Stimulated activated CD4-positive, alpha-beta T cell treated with anti-CD3 and anti-CD28 coated beads, Interleukin-4, amount 100 ng/mL, for 24 hours (primary cell): ENCODE measurements at places on chromosomes 6 and 20.

DNA sequence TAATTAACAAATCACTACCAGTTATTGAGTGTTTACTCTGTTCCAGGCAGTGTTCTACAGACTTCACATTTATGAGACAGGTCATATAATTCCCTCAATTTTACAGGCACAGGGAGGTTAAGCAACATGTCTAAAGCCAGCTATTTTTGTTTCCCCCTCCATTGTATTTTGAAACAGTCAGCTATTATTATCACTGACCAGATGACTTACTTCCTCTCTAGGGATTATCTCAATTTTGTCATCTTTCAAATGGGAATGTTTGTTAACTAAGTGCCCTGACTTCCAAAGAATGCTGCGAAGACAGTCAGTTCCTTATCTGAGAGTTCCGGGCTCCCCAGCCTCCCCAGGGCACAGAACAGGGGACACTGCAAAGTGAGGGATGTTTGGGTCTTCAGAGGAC, 5.6 kb upstream of the CNPY3 start:
- DNase-seq = no peak

DNA sequence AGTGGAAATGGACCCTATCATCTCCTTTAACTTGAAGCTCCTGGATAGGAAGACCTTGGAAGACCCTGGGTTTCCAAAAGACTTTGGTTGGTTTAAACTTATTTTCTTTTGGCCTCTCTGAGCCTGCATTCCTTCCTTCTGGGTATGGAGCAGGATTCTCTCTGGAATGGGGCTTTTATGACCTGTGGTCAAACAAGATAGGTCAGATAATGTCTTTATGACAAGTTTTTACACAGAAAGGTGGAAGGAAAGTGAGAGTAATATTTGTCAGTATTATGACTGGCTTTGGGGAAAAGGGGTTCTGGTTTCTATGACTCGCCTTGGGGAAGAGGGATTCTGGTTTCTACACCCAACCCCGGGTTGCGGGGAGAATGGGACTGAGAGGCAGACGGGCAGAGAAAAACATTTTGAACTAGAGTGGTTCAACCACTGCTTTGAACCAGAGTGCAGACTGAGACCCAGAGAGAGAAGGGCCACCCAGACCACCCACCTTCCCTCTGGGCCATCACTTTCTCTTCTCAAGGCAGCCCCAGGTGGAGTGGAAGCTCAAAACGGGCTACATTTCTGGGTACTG, 37.6 kb upstream of the KCNK5 start:
- no peak for DNase-seq

GRCh38 chr6:54307439-54307910, 766 bp upstream of the TINAG start:
- no peak for DNase-seq

DNA sequence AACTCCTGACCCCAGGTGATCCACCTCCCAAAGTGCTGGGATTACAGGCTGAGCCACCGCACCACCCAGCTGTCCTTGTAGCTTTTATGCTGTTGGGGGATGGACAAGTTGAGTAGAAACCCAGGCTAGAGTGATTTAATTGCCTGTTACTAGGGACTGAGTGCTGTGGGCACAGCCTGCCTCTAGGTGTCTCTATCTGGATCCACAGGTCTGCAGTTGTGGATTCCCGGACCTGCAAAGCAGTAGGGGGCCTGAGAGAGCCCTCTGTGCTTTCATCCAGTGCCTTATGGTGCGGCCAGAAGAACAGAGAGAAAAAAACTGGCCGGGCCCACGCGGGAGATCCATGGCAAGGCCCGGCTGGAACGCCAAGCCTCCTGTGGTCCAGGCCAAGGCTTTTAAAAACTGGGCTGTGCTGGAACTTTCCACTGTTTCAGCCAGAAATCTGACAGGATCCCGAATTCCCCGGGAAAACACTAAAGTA, 5.2 kb downstream of the SIRPA start:
- no peak for DNase-seq

GRCh38 chr6:69280858-69281257, 516.0 kb downstream of the LMBRD1 start:
- no peak for DNase-seq

- DNase-seq = no peak
Observed at GRCh38 chr6:71279321-71279720, 9.3 kb upstream of the OGFRL1 start.

- no peak for DNase-seq
Observed at GRCh38 chr6:155880900-155881299, 425.3 kb upstream of the NOX3 start.

- DNase-seq = no peak
Observed at GRCh38 chr6:2384528-2384927, 139.1 kb upstream of the GMDS start.

DNA sequence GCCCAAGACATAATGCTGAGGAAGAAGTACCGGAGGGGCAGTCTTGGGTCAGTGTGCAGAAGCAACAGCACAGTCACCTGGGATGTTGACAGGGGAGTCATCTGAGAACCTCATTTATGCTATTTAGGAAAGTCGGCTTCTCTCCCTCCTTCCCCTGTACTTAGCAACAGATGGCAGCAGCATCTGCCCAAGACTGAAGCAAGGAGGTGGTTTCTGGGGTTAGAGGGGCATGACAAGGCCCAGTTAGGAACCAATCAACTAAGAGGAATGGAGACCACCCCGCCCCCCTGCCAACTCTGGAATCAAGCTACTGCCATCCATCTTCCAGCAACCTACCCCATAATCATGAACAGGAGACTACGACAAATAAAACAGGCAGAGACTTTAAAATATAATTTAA, 21.7 kb downstream of the RIPK1 start:
- DNase-seq = no peak

GRCh38 chr6:38715016-38715689, at the start of gene DNAH8:
Gene DNAH8, plus strand, starts transcription at chr6:38715311. Its CDS starts 7,499 bp downstream, at chr6:38722810.
- no peak for DNase-seq

GRCh38 chr6:36052097-36052496, 24.5 kb downstream of the MAPK14 start:
- no peak for DNase-seq

DNA sequence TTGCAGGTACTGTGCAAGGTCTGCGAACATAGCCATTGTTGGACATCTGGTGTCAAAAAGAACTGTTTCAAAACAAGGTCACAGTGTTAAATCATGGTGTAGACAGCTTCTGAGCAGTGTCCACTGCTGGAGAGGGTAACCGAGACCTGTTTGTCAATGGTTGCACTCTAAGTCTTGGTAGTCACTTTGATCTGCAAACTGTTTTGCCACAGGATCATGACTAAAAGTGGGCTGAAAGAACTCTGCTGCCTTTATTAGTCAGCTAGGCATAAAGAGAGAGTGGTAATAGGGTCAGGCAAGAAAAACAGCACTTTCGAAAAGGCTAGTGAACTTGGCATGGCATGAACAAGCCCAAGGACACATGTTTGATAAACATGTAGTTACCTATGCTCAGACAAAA, 552.3 kb upstream of the CITED2 start:
- DNase-seq = no peak

DNA sequence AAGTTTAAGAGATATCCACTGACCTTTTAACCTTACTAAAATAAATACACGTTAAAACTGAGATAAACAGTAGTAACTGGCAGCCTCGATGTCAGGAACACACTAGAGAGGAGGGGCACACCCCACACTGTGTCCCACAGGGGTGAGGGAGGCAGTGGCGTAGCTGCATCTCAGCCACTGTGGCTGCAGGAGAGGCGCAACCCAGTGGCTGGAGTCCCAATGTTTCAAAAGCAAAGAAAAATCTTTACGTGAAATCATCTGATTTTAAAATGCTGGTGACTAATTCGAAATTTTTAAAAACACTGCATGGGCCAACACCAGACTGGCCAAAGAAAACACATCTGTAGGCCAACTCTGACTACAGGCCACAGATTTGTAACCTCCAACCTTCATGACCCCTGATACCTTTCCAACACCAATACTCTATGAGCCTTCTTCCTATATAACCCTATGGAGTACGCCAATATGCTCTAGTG, 54.7 kb downstream of the TRAM2 start:
- no peak for DNase-seq

DNA sequence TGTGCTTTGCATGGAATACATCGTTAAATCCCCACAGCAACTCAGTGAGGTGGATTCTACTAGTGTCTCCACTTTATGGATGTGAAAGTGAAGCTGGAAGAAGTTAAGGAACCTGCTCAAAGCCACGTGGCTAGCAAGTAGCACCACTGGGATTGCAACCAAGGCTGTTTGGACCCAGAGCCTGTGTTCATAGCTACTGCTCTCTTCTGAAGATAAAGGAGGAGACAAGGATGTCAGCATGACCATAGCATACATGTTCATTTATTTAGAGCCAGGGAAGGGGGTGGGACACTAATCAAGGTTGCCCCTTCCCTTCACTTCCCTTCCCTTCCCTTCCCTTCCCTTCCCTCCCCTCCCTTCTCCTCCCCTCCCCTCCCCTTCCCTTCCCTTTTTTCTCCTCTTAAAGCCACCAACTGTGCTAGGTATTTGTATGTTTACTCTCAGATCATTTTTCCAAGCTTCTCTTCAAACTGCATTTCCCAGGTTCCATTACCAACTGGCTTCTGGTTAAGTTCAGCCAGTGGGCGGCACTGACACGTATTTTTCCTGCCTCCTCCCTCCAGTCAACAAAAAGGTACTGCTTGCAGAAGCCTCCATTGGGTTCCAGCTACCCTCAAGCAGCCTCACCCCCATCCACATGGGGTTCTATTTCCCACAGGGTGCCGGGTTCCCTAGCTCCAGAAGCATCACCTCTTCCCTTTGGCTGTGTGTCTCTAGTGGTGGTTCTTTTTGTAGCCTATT, 134.9 kb downstream of the BCAS1 start:
- no peak for DNase-seq

DNA sequence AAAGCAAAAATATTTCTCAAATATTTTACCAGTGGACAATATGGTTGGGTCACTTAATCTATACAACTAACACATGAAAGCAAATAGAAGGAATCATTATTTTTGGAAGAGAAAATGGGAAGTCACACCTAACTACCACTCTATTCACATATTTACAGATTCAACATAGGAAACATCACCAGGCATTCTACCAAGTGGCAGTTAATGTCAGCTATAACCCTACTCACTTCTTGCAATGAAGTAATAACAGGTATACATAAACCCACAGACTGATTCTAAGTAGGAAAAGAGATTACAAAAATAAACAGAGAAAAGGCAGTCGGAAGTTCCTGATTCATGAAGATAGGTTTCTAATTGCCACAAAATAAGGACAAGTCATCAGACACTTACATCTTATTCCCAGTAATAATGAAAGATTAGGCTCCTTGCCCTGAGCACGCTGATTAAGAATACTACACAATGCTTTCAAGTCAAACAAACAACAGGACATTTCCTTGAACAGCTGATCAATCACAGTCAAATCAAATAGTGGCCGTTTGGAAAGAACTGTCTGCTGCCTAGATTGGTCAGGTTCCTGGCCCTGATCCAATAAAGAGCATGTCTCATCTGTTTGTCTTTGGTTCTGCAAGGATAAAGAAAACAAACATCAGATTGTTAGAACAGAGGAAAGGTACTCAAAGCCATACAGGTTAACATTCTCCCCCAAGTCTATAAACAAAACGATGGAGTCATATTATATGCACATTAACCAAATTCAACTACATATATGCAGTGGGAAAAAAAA, 79.2 kb upstream of the PLN start:
- no peak for DNase-seq
